ENCODE measurements at places on chromosomes 2 and 18. TPM values are rescaled to one million over a fixed set of nuclear protein-coding genes. Genes with fewer than 3 reads are reported as not detected.

DNA sequence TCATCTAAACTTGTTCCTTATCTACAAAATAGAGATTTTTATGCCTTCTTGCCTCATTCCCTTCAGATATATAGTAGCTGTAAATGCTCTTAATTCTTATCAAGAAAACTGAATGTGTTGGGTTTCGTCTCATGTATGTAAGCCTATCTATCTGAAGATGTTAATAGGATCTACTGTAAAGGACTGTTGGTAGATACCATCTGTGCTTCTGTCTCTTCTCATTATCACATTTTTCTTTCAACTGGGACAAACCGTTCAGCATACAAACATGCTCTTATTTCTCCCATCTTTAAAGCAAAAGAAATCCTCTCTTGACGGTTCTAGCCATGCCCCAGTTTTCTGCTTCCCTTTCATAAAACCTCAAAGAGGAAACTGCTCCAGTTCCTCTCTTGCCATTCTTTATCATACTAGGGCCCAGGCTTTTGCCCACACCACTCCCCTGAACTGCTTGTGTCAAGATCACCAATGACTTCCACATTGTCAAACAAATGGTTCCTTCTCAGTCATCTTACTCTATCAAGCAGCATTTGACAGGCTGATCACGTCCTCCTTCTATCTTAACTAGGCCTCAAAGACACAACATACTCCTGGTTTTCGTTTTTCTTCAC lies 88.7 kb downstream of the ARHGEF33 start:
- DNase-seq, result no peak
- H3K27ac ChIP-seq, result no peak overlapping the region
- no peaks in the 10 kb centered on the region for H3K27me3 ChIP-seq
- no peaks in the 10 kb centered on the region for H3K36me3 ChIP-seq
- no peaks in the 10 kb centered on the region for H3K4me1 ChIP-seq

DNA sequence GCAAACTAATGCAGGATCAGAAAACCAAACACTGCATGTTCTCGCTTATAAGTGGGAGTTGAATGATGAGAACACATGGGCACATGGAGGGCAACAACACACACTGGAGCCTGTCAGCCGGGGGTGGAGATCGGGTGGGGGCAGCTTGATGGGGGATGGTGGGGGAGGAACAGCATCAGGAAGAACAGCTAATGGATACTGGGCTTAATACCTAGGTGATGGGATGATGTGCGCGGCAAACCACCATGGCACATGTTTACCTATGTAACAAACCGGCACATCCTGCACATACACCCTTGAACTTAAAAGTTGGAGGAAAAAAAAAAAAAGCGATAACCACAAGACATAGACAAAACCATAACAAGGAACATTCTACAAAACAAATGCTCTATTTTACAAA lies 10.4 kb downstream of the CHMP3 start:
- H3K4me3 ChIP-seq, result peak overlapping the region; percentile 12
- H3K36me3 ChIP-seq, result no peaks in the 10 kb centered on the region
- peak overlapping the region; percentile 29 for H3K27ac ChIP-seq
- DNase-seq, result peak; percentile 64
- no peaks in the 10 kb centered on the region for H3K27me3 ChIP-seq

DNA sequence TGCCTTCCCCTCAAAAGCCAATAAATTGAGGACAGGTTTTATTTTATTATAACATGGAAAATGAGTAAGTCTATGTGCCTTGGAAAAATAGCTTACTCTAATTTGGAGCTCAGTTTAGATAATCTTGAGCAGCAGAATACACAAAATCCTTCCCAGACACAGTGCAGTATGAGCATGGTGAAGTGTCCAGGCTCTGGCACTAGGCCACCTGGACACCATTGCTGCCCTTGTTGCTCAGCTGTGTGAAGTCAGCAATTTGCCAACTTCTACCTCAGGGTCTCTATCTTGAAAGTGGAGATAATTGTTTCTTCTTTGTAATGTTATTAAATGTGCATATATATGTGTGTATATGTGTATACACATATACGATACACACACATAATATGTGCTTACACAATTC lies 104.9 kb upstream of the CAVIN2 start:
- H3K4me1 ChIP-seq, result no peaks in the 10 kb centered on the region
- no peaks in the 10 kb centered on the region for H3K27me3 ChIP-seq
- H3K36me3 ChIP-seq, result no peaks in the 10 kb centered on the region

- peaks cover 13% of the 10 kb centered on the region for H3K4me1 ChIP-seq
- H3K36me3 ChIP-seq, result no peaks in the 10 kb centered on the region
- H3K27ac ChIP-seq, result peak overlapping the region; percentile 93
- H3K27me3 ChIP-seq, result no peaks in the 10 kb centered on the region
Observed at GRCh38 chr2:24359129-24360049, 947 bp downstream of the ITSN2 start.

DNA sequence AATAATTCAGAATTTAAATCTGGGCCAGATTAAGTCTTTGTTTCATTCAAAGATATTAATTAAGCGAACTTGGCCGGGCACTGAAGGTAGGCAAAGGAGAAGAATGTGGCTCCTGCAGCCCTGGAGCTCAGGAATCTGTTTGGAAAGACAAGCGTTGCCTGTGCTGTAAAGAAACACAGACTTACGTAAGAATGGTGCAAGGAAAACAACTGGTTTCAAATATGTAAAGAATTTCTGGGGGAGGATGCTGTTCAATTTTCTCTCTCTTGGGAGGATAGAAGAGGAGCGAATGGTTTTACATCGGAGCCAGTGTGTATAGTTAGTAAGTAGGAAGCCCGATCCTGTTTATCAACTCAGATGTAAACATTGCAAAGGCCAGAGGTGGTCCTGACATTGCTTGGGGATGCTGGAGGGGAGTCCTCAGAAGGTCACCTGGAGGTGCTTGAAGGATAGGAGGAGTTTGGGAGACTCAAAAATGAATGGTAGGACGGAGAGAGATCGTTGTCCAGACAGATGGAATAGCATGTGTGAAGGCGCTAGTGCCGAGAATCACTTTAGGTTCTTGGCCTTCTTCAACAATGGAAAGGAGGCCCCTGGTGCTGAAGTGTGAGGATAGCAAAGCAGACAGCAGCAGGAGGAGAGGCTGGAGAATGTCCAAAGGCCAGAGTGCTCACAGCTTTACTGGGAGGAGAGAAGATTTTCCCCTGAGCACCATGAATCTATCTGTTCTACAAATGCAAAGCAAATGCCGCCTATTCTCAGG lies 456.1 kb downstream of the LPIN1 start:
- no peak for DNase-seq
- H3K4me1 ChIP-seq, result no peaks in the 10 kb centered on the region
- H3K36me3 ChIP-seq, result no peaks in the 10 kb centered on the region
- H3K4me3 ChIP-seq, result no peak overlapping the region
- H3K27me3 ChIP-seq, result no peaks in the 10 kb centered on the region

GRCh38 chr2:142796588-142796987 lies 80.9 kb upstream of the KYNU start:
- no peaks in the 10 kb centered on the region for H3K36me3 ChIP-seq
- no peak overlapping the region for H3K27ac ChIP-seq
- no peaks in the 10 kb centered on the region for H3K27me3 ChIP-seq
- no peak for DNase-seq
- H3K4me1 ChIP-seq, result no peaks in the 10 kb centered on the region
- H3K4me3 ChIP-seq, result no peak overlapping the region

- H3K27me3 ChIP-seq, result no peaks in the 10 kb centered on the region
- no peak overlapping the region for H3K27ac ChIP-seq
- no peaks in the 10 kb centered on the region for H3K4me1 ChIP-seq
- DNase-seq, result no peak
Observed at GRCh38 chr2:58107803-58108710, 61.5 kb downstream of the VRK2 start.

- no peak overlapping the region for H3K27ac ChIP-seq
- H3K36me3 ChIP-seq, result no peaks in the 10 kb centered on the region
- H3K4me1 ChIP-seq, result no peaks in the 10 kb centered on the region
Observed at GRCh38 chr18:37612524-37613252, 47.1 kb upstream of the CELF4 start.

DNA sequence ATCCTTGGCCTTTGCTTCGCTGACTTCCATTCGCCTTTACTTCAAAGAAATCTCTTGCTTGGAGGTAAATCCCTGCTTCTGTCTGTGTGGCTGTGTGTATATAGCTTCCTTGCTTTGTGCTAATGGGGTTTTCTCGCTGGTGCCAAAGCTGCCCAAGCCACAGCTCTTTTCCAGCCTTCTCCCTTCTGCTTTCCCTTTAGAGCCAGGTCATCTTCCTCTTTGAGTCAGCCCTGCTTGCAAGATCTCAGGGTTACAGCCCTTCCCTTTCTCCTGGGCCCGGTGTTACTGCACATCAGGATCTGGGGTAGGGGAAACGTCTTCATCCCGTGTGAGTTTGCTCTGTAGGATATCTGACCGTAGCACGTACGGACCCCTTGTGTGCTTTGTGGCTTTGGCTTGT lies 19.1 kb downstream of the EIF4E2 start:
- DNase-seq, result no peak
- no peaks in the 10 kb centered on the region for H3K27me3 ChIP-seq
- H3K4me3 ChIP-seq, result no peak overlapping the region
- peaks cover 78% of the 10 kb centered on the region for H3K36me3 ChIP-seq

GRCh38 chr2:237662671-237663093 lies 35.3 kb downstream of the LRRFIP1 start:
- peaks cover 12% of the 10 kb centered on the region for H3K4me1 ChIP-seq
- no peaks in the 10 kb centered on the region for H3K27me3 ChIP-seq
- H3K27ac ChIP-seq, result no peak overlapping the region
- no peak for DNase-seq
- H3K36me3 ChIP-seq, result no peaks in the 10 kb centered on the region

- no peak overlapping the region for H3K4me3 ChIP-seq
- no peak overlapping the region for H3K27ac ChIP-seq
- DNase-seq, result no peak
- no peaks in the 10 kb centered on the region for H3K36me3 ChIP-seq
- H3K27me3 ChIP-seq, result peaks cover 72% of the 10 kb centered on the region
Observed at GRCh38 chr2:38076710-38077430, 919 bp upstream of the CYP1B1 start.

DNA sequence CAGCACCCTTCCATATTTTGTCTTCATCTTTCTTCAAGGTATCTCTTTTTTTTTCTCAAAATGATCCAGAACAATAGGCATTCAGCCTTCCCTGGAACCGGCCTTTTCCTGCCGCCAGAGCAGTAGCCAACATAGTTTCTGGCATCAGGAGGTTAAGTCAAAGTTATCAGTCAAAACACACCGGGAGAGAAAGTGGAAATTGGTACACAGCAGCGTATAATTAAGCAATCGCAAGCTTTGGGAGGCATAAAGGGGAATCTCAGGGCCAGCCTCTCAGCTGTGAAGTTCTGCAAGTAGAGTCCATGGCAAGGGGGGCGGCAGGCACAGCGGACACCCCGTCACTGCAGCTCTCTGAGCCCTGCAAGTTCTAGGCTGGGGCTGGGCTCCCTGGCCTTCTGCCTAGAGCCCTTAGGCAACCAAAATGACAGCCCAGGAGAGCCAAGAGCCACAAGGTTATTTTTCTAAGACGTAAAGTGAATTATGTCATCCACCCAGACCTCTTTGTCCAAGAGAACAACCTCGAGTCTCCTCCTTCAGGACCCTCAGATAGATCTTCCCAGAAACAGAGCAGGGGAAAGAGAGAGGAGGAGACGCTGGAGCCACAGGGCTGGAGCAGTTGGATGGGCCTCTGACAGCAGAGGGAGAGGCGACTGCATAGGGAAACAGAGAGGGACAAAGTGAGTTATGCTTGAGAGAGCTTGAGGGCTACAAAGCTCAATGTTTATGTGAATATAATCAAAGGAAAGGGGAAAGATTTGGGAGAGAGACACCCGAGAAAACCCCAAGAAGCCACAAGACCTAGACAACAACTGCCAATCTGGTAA lies 114.7 kb downstream of the BCL2L11 start:
- H3K4me1 ChIP-seq, result no peaks in the 10 kb centered on the region
- no peak overlapping the region for H3K4me3 ChIP-seq
- H3K27ac ChIP-seq, result no peak overlapping the region
- DNase-seq, result no peak

DNA sequence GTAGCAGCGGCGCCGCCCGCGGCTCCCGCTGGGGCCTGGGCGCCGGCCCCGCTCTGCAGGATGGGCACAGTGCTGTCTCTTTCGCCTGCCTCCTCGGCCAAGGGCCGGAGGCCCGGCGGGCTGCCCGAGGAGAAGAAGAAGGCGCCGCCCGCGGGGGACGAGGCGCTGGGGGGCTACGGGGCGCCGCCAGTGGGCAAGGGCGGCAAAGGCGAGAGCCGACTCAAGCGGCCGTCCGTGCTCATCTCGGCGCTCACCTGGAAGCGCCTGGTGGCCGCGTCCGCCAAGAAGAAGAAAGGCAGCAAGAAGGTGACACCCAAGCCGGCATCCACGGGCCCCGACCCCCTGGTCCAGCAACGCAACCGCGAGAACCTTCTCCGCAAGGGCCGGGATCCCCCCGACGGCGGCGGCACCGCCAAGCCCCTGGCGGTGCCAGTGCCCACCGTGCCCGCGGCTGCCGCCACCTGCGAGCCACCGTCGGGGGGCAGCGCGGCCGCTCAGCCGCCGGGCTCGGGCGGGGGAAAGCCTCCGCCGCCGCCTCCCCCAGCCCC lies 369 bp downstream of the CDK5R2 start:
- no peak overlapping the region for H3K27ac ChIP-seq
- no peaks in the 10 kb centered on the region for H3K36me3 ChIP-seq
- peak; percentile 16 for DNase-seq
- peaks cover 32% of the 10 kb centered on the region for H3K4me1 ChIP-seq
- H3K27me3 ChIP-seq, result peaks cover 62% of the 10 kb centered on the region

LOXL3 gene
- total RNA-seq, result 0.25 TPM

ACTG2 gene
- not detected for total RNA-seq

PLGLB1 gene
- 0.71 TPM for total RNA-seq

GDF7 gene
- total RNA-seq, result 0.05 TPM

GATA6 gene
- total RNA-seq, result 0.08 TPM

XDH gene
- total RNA-seq, result not detected

ANKRD44 gene
- total RNA-seq, result 186 TPM

NT5DC4 gene
- not detected for total RNA-seq

Data from CD4-positive, alpha-beta T cell (primary cell).